ENCODE measurements at places on chromosomes 2 and 18.

GRCh38 chr2:205024822-205025518, 479.7 kb downstream of the PARD3B start:
- no peak for DNase-seq

DNA sequence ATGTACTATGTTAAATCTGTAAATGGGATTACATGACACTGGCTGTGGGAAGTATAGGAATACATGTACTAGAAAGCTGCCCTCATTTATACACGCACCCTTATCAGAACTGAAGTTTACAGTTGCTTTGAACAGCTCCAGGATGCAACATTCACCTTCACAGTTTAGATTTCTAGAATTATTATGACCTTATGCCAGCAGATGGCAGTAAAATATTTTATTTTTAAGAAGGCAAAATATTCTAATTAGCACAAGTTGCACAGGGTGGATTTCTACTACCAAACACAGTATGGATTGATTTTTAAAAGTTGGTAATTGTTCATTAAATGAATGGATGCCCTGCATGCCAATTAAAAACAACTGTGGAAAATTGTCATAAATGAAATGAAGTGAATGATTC, 670.4 kb downstream of the KCNJ3 start:
- DNase-seq = no peak

GRCh38 chr2:160420711-160421110, 72.9 kb downstream of the RBMS1 start:
- DNase-seq = no peak

DNA sequence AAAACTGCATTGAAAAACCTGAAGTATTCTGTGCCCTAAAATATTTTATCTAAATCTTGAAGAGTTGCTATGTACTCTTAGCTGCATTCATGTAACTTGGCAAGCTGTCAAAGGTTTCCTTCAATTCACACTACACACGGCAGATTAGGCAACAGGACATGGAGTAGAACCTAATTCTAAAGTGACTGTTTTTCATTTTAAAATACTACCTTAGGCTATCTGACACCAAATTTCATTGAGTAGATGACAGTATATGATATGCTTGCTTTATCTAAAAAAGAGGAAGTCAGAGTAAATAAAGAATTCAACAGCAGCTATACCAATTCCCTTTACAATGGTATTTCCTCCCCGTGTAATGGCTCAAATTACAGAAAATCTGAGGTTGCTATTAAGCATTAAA, 45.4 kb downstream of the EXOC6B start:
- DNase-seq = no peak

- DNase-seq = no peak
Observed at GRCh38 chr2:224557610-224558009, 27.6 kb downstream of the CUL3 start.

Data from stimulated activated CD4-positive, alpha-beta T cell treated with anti-CD3 and anti-CD28 coated beads, TNF-alpha, amount 100 ng/mL, for 1 hour (primary cell).